ENCODE measurements at places on chromosomes 3 and 15. TPM values are rescaled to one million over a fixed set of nuclear protein-coding genes. Genes with fewer than 3 reads are reported as not detected.

Gene TEX55
- not detected for total RNA-seq

Gene INKA1
- 1.1 TPM for total RNA-seq

Gene GOLGA6L4
- total RNA-seq = 1.1 TPM

DNA sequence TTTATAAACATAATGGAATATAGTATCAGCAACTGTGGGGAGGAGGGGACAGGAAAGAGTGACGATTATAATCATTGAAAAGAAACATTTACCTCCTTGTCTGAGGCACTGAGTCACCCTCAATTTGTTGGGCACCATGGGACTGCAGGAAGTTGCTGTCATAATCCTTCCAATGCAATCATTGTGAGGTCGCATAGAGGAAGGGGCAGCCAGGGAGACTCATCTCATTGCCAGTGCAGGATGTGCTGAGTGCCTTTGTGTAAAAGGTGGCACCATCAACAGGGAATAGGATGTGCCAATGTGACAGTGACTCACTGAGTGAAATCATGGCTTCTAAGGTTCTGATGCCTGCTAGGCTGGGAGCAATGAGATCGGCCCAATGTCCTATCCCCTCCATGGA, 300.4 kb upstream of the ADAMTS9 start:
- no peaks in the 10 kb centered on the region for H3K27me3 ChIP-seq
- H3K4me1 ChIP-seq = no peaks in the 10 kb centered on the region

DNA sequence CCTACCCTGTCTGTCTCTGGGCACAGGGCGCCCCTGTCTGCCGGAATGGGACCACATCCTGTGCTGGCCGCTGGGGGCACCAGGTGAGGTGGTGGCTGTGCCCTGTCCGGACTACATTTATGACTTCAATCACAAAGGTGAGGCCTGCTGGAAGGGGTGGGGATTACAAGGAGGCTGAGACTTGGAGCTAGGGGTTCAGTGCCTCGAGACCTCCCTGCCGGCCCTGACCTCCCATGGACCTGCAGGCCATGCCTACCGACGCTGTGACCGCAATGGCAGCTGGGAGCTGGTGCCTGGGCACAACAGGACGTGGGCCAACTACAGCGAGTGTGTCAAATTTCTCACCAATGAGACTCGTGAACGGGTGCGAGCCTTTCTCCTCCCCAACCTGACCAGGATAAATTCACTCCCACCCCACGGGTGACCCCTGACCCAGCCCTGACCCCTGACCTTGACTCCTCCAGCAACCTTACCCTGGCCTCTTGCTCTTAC, 20.4 kb downstream of the PTH1R start:
- H3K27me3 ChIP-seq = peaks cover 42% of the 10 kb centered on the region
- peaks cover 2% of the 10 kb centered on the region for H3K4me1 ChIP-seq
- no peak overlapping the region for H3K27ac ChIP-seq

DNA sequence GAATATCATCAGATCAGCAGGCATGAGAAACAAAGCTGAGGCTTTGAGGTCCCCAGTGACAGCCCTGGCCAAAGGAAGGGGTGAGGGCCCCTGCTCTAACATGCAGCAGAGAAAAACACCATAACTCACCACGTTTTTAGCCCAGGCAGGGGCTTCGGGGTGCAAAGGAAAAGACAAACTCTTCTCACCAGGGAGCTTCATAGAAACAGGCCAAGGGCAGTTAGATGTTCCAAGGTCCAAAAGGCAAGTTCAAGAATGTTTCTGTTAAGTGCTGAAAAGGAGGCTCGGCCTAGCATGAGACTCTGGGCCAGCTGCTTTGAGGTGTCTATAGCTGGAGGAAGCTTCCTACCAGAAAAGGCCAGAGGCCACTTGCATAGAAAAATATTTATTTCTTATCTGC, 608.4 kb upstream of the CFAP20DC start:
- no peak overlapping the region for H3K27ac ChIP-seq
- H3K4me3 ChIP-seq = no peak overlapping the region
- no peak for DNase-seq
- H3K27me3 ChIP-seq = peaks cover 2% of the 10 kb centered on the region
- H3K36me3 ChIP-seq = no peaks in the 10 kb centered on the region

GRCh38 chr3:115148142-115148790, 1.2 kb upstream of the ZBTB20 start:
- H3K27ac ChIP-seq = peak overlapping the region; percentile 98
- peaks cover 16% of the 10 kb centered on the region for H3K4me1 ChIP-seq
- peak overlapping the region; percentile 91 for H3K4me3 ChIP-seq
- no peak for DNase-seq
- no peaks in the 10 kb centered on the region for H3K27me3 ChIP-seq
- peaks cover 4% of the 10 kb centered on the region for H3K36me3 ChIP-seq

GRCh38 chr15:91541286-91541685, 312.2 kb upstream of the SLCO3A1 start:
- no peak for DNase-seq
- H3K4me3 ChIP-seq = no peak overlapping the region
- no peak overlapping the region for H3K27ac ChIP-seq
- no peaks in the 10 kb centered on the region for H3K36me3 ChIP-seq
- H3K4me1 ChIP-seq = no peaks in the 10 kb centered on the region

DNA sequence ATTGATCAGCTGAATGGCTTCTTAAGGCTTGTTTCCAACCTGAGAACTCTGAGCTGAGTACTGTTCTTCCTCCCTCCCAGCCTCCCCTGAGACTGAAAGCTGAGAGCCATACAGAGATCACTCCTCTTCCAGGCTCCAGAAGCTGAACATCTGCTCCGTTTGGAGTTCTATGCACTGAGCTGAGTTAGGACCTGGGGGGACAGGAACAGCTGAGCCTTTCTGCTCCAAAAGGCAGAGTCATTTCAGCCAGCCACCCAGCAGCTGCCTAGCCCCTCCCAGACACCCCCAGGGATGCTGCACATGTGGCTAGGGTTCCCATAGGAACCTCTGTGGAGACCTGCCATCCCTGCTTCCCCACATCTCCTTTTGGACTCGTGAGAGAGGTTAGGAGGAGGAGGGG, 64.2 kb upstream of the GLCE start:
- DNase-seq = no peak
- H3K27me3 ChIP-seq = peaks cover 18% of the 10 kb centered on the region
- no peak overlapping the region for H3K4me3 ChIP-seq
- H3K36me3 ChIP-seq = no peaks in the 10 kb centered on the region

GRCh38 chr3:125207949-125208568, 4.5 kb downstream of the SLC12A8 start:
- no peak overlapping the region for H3K27ac ChIP-seq
- DNase-seq = no peak
- H3K36me3 ChIP-seq = no peaks in the 10 kb centered on the region
- peaks cover 61% of the 10 kb centered on the region for H3K27me3 ChIP-seq
- H3K4me3 ChIP-seq = no peak overlapping the region

DNA sequence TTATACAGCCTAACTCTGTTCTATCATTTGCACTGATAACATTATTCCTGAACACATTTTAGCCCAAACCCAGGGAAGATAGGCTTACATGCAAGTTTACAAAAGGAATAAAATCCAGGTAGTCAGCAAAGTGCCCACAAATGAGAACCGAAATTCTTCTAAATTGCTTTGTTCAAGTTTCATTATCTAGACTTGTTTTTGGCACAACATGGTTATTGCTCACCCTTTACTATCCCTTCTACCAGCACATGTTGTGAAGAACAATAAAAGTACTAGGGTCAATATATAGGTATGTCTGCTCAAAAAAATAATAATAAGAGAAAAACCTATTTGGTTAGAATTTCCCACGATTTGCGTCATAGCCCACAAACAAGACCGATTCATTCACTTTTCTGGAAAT, 430.5 kb downstream of the FGF12 start:
- H3K27ac ChIP-seq = no peak overlapping the region
- DNase-seq = no peak
- no peaks in the 10 kb centered on the region for H3K36me3 ChIP-seq
- no peak overlapping the region for H3K4me3 ChIP-seq
- no peaks in the 10 kb centered on the region for H3K27me3 ChIP-seq
- no peaks in the 10 kb centered on the region for H3K4me1 ChIP-seq

GRCh38 chr15:93720607-93721006, 510.8 kb upstream of the MCTP2 start:
- H3K27ac ChIP-seq = no peak overlapping the region
- DNase-seq = no peak
- no peak overlapping the region for H3K4me3 ChIP-seq

- no peaks in the 10 kb centered on the region for H3K27me3 ChIP-seq
- H3K27ac ChIP-seq = no peak overlapping the region
- no peaks in the 10 kb centered on the region for H3K4me1 ChIP-seq
- H3K36me3 ChIP-seq = no peaks in the 10 kb centered on the region
- H3K4me3 ChIP-seq = no peak overlapping the region
Measured at GRCh38 chr3:195076981-195077610, 193.9 kb downstream of the XXYLT1 start.

- no peak overlapping the region for H3K4me3 ChIP-seq
- peaks cover 54% of the 10 kb centered on the region for H3K36me3 ChIP-seq
- no peaks in the 10 kb centered on the region for H3K27me3 ChIP-seq
- H3K4me1 ChIP-seq = peaks cover 19% of the 10 kb centered on the region
- no peak for DNase-seq
Measured at GRCh38 chr3:143016321-143016972, 15.1 kb downstream of the U2SURP start.

GRCh38 chr15:73268457-73268856, 100.3 kb downstream of the HCN4 start:
- no peaks in the 10 kb centered on the region for H3K36me3 ChIP-seq
- no peak for DNase-seq
- no peak overlapping the region for H3K4me3 ChIP-seq
- H3K27me3 ChIP-seq = no peaks in the 10 kb centered on the region

- H3K4me1 ChIP-seq = no peaks in the 10 kb centered on the region
- no peaks in the 10 kb centered on the region for H3K36me3 ChIP-seq
- DNase-seq = no peak
- H3K27ac ChIP-seq = no peak overlapping the region
- peaks cover 2% of the 10 kb centered on the region for H3K27me3 ChIP-seq
Measured at GRCh38 chr3:73465926-73466325, 158.8 kb downstream of the PDZRN3 start.

- no peaks in the 10 kb centered on the region for H3K27me3 ChIP-seq
- H3K4me3 ChIP-seq = peak overlapping the region; percentile 86
- no peak for DNase-seq
- H3K4me1 ChIP-seq = peaks cover 26% of the 10 kb centered on the region
Measured at GRCh38 chr15:52180196-52180835, 10.9 kb downstream of the GNB5 start.

GRCh38 chr15:72785432-72785831, 1.9 kb upstream of the ADPGK start:
- H3K4me3 ChIP-seq = peak overlapping the region; percentile 39
- peaks cover 18% of the 10 kb centered on the region for H3K36me3 ChIP-seq
- peaks cover 3% of the 10 kb centered on the region for H3K27me3 ChIP-seq
